Panc1 (cell line): ENCODE measurements at places on chromosomes 1 and 21.

DNA sequence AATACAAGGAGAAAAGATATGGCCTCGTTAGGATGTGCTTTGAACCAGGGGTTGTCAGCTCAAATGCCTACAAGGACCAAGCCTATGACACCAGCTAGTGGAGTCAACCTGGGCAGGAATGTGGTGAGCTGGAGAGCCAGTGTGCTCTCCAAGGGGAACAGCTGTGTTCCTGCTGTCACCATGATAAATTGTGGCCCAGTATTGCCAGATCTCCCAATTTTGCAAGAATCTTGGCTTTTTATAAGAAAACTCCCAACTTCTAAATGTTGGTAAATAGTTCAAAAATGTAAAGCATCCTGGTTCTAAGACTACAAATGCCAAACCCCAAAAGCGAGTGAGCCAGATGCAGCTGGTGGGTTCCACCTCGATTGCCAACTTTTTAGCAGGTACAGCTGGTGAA is 391.1 kb downstream of the PLPP3 start:
- DNase-seq: no peak

DNA sequence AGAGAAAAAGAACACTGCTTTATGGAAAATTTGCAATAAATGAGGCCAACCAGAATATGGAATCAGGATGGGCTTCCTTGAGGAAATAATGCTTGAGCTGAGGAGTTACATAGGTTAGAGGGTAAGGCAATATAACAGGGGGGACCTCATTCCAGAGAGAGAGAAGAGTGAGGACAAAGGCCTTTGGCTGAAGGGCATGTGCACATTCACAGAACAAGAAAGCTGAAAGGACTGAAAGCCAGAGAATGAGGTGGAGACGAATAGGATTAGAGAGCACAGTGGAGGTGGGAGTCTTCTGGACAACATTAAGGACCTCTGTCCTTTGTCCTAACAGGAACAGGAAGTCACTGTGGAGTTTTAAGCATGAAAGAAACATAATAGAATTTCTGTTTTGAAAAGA is 60.7 kb upstream of the MROH9 start:
- DNase-seq: no peak

DNA sequence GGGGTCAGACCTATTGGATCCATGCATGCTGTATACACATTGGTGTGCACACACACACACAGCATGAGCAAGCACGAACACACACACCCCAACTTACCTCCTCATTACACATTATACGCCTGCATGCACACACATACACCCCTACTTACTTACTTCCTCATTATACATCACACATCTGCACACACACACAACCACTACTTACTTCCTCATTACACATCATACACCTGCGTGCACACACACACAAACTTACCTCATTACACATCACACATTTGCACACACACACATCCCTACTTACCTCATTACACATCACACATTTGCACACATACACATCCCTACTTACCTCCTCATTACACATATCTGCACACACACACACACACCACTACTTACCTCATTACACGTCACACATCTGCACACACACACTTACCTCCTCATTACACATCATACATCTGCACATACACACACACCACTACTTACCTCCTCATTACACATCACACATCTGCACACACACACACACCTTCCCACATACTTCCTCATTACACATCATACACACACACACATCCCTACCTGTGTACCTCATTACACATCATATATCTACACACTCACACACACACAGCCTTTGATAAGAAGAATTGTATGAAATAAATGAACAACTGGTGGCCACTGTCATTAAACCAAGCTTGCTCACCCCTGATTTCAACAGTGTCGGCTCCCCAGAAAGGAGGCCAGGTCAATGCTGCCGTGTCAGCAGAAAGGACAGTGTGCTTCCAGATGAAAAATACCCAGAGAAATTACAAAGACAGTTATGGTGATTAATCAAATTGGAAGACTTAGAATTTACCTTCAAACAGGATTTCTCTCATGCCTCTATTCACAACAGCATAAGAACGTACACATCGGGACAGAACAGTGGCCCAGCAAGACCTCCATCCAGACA is 117.8 kb downstream of the SETD4 start:
- no peak for DNase-seq

GRCh38 chr1:241465673-241466072 is 53.9 kb downstream of the FH start:
- no peak for DNase-seq

DNA sequence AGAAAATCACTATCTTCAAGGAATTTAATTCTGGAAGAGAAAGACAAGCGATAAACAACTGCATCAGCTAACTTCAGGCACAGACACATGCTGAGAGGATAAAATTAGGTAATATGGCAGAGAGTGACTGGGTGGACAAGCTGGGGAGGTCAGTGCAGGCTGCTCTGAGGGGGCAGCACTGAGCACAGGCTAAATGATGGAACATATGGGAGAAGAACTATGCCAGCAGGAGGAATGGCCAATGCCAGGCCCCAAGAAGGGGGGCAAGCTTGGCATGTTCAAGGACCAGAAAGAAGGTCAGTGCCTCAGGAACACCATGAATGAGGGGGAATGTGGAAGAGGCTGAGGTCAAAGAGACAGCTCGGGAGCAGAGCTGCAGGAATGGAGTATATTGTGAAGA is 190.7 kb upstream of the MAP1LC3C start:
- DNase-seq: no peak

DNA sequence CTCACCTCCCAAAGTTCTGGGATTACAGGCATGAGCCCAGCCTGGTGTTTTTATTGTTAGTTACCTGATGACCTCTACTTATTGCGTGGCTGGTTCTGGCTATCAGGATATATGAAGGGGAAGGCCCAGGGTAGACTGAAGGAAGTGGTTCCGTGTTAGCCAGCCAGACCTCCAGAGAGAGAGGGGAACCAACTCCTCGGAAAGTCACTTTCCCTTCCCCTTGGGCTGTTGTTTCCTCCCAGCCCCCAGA is 2.5 kb upstream of the RCSD1 start:
- DNase-seq: no peak
